K562 (cell line): ENCODE measurements at places on chromosomes 11 and 22. TPM values are rescaled to one million over a fixed set of nuclear protein-coding genes. Genes with fewer than 3 reads are reported as not detected.

- H3K4me1 ChIP-seq: no peaks in the 10 kb centered on the region
- no peaks in the 10 kb centered on the region for H3K27me3 ChIP-seq
- H3K36me3 ChIP-seq: no peaks in the 10 kb centered on the region
- no peak for DNase-seq
These were observed 184.6 kb upstream of the CARD18 start for GRCh38 chr11:105324156-105324555.

DNA sequence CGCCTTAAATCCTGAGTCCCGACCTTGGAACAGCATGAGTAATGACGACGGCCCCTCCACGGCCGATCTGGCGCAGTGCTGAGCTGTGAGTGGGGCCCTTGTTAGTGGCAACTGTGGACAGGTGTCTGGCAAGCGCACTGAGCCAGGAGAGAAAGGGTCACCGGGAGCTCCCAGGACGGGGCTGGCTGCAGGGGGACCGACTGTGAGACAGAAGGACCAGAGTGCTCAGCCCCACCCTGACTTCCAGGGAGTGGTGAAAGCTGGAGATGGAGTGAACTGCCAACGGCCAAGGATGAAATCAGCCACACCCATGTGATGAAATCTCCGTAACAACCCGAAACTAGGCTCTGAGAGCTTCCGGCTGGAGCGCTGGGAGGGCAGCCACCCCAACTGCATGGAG, 228.6 kb downstream of the BRD1 start:
- peaks cover 51% of the 10 kb centered on the region for H3K36me3 ChIP-seq
- H3K27ac ChIP-seq: no peak overlapping the region

DNA sequence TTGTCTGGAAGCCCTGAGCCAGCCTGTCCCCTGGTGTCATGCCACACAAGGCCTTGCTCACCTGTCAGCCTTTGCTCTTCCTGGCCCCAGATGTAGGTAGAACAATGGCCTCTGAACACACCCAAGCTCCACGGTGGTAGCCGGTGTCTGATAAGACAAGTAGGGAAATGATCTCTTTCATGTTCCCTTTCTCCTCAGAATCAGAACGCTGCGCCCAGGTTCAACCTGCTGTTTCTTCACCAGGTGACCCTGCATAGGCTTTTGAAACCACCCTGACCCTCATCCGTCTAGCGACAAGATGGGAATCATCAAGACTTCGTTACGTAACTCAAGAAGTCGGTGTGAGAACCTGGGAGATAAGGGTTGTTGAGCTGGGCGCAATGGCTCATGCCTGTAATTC, 28.7 kb upstream of the YWHAH start:
- no peaks in the 10 kb centered on the region for H3K36me3 ChIP-seq
- H3K27me3 ChIP-seq: no peaks in the 10 kb centered on the region
- H3K4me1 ChIP-seq: peaks cover 10% of the 10 kb centered on the region
- no peak overlapping the region for H3K27ac ChIP-seq

- no peaks in the 10 kb centered on the region for H3K36me3 ChIP-seq
- H3K4me1 ChIP-seq: peaks cover 49% of the 10 kb centered on the region
- H3K4me3 ChIP-seq: no peak overlapping the region
- H3K27ac ChIP-seq: no peak overlapping the region
These were observed 34.0 kb downstream of the PPM1F start for GRCh38 chr22:21918466-21919185.

DNA sequence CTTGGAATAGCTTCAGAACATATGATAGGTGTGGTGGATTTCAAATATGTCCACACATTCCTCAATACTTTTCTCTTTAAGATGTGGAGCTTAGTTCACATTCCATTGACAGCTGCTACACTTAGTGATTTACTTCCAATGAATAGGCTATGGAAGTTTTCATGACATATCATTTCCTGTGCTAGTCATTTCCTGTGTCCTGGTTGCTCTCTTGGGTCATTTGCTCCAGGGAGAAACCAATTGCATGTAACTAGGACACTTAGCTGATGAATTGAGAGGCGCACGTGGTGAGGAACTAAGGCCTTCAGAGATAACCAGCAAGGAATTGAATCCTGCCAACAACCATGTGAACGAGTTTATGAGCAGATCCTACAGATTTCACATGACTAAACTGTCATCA, 120.9 kb downstream of the SLC17A6 start:
- no peaks in the 10 kb centered on the region for H3K4me1 ChIP-seq
- no peak overlapping the region for H3K27ac ChIP-seq
- no peaks in the 10 kb centered on the region for H3K36me3 ChIP-seq
- no peak for DNase-seq
- H3K27me3 ChIP-seq: no peaks in the 10 kb centered on the region
- H3K4me3 ChIP-seq: no peak overlapping the region

- H3K4me3 ChIP-seq: peak overlapping the region; percentile 16; the same call in 1 of the 2 replicates
- no peaks in the 10 kb centered on the region for H3K27me3 ChIP-seq
- no peaks in the 10 kb centered on the region for H3K36me3 ChIP-seq
- peak overlapping the region; percentile 63; the same call in 2 of the 3 replicates for H3K27ac ChIP-seq
- DNase-seq: peak; percentile 45
These were observed 15.9 kb downstream of the CRELD2 start for GRCh38 chr22:49934160-49934890.

The UPB1 gene
- 0.07 TPM in 1 of 2 replicates, not detected in the other for total RNA-seq

The OR51M1 gene
- total RNA-seq: not detected in 2 replicates

The OR8D4 gene
- not detected in 2 replicates for total RNA-seq

The TNNT3 gene
- total RNA-seq: not detected in 2 replicates
